Activated T-helper 9 cell treated with anti-CD3 and anti-CD28 coated beads, Interleukin-2, amount 50 U/mL, for 16 hours (primary cell): ENCODE measurements at places on chromosomes 16 and 17.

DNA sequence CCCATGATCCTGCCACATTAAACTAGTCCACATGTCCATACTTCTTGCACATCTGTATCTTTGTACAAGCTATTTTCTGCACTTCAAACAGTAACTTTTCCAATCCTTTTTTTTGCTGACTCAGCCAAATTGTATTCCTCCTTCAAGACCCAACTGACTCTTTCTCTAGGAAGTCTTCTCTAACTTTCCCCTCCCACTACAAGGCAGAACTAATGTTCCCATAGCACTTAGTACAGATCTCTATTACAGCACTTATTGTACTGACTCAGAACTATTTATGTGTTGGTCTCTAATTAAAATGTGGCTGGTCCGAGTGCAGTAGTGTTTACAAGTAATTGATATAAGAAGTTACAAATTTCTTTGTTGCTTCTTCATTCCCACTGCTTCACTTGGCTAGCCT, 8.2 kb downstream of the FAM222B start:
- DNase-seq = no peak

DNA sequence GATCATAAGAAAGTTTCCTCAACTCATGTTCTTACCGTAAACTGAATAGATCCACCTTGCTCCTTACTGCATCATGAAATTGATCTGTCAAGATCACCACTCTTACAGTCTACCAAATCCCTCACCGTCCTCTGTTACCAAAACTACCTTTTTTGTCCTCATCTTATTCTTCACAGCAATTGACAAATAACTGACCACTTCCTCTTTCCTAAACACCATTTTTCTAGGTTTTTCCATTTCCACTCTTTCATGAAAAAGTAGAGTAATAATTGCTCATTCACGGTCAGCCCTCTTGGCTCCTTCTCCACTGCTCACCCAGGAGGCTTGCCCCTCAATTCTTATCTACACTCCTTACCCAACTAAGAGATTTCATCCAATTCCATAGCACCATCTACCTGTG, 44.9 kb downstream of the ABCA5 start:
- no peak for DNase-seq

- no peak for DNase-seq
These were observed 34.7 kb downstream of the ADCY9 start for GRCh38 chr16:4081521-4082021.

DNA sequence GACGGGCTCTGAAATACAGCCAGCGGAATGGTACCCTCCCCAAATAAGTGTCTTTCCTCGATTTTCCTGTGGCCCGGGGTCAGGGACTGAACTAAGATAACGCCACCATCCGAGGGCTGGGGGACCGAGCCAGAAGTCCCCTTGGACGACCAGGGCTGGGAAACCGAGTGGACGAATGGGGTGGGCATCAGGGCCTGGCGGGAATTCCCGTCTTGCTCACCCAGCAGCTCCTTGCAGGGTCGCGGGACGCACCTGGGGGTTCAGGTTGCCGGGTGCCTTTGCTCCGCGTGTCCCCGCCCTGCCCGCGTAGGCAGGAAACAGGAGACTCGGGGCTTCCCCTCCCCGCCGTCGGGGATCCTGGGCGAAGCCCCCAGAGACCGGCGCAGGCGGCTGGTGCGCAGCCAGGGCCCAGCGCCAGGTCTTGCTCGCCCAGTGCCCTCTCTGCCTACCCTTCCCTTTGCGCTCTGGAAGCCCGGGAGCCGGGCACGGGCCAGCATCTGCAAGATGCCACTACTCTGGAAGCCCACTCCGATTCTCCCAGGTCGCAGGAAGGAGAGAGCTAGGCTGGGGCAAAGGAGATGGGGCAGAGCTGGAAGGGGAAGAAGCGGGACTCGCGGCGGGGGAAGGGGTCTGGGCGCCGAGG, 665 bp upstream of the GRIN2C start:
- no peak for DNase-seq

GRCh38 chr16:89364606-89365005, 125.8 kb downstream of the ANKRD11 start:
- DNase-seq = no peak

- DNase-seq = no peak
These were observed 3.1 kb upstream of the TMEM219 start for GRCh38 chr16:29958756-29959155.

DNA sequence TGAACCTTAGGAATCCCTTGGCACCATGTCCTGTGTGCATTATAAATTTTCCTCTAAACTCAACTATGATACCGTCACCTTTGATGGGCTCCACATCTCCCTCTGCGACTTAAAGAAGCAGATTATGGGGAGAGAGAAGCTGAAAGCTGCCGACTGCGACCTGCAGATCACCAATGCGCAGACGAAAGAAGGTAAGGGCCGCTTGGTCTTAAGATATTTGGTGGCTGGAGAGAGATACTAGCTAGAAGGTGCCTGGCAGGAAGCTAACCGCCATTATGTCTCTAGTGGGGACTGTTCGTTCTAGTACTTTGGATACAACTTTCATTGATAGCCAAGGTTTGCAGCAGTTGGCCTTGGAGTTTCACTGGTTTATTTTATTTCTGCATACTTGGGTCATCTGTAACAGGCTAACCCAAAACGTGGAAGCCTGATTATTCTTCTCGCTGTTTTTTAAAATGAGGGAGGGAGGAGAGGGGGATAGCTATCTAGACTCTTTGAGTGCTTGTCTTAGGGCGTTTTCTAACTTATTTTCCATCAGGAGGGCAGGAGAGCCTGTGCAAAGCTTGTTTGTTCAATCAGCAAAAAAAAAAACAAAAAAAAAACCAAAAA, 1.3 kb downstream of the RBBP6 start:
- no peak for DNase-seq

DNA sequence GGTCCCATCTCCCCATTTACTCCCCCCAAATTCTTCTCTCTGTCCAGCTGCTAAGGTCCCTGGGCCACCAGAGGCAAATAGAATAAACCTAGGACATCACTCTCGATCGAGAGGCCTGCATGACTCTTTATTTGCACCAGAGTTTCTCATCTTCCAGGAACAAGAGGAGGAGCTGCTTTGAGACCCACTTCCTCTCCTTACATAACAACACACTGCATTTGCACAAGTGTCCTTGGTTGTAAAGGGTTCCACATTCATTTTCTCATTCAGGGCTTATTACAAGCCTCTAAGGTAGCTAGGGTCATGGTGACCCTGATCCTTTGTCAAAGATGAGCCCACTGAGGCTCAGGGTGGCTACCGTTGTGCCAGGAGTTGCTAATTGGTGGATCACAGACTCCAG, 38.1 kb upstream of the RHOT1 start:
- DNase-seq = no peak

- no peak for DNase-seq
These were observed 6.6 kb downstream of the SLC22A31 start for GRCh38 chr16:89193576-89194293.

- DNase-seq = no peak
These were observed 145.0 kb upstream of the ASIC2 start for GRCh38 chr17:33438139-33438538.

DNA sequence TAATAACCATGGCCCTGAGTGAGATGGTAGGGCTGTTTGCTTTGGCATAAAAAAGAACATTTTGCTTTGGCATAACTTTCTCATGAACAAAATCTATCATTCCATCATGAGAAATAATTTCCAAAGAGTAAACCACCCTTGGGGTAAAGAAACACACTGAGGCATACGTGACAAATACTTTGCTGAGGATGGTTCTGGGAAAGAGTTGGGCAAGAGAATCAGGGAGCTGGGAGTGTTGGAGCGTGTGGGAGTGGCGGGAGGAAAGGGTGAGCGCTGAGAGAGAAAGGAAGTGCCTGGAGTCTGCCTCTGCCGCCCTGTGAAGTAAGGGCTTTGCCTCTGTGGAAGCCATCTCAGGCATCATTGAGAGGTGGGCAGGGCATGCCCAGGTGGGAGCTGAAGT, 60.2 kb upstream of the ARHGAP44 start:
- DNase-seq = no peak

GRCh38 chr17:53792997-53793396, 29.7 kb upstream of the KIF2B start:
- no peak for DNase-seq

DNA sequence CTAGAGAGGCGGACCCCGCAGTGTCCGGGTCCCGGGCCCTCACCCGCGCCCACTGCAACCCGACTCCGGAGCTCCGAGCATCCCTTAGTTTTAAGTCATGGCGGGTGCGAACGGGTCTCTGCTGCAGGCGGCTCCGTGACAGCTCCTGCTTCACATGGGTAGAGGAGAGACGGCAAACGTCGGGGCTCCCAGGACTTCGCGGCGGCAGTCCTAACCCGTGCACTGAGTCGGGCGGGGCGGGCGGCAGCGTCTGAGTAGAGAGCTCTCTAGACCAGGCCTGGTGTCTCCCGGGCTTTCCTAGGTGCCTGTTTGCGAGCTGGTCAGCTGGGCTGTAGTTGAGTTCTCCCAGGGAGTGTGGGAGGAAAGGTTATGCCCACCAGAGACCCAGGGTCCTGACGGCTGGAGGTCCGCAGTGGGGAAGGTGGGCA, 345 bp downstream of the TSC2 start:
- no peak for DNase-seq

DNA sequence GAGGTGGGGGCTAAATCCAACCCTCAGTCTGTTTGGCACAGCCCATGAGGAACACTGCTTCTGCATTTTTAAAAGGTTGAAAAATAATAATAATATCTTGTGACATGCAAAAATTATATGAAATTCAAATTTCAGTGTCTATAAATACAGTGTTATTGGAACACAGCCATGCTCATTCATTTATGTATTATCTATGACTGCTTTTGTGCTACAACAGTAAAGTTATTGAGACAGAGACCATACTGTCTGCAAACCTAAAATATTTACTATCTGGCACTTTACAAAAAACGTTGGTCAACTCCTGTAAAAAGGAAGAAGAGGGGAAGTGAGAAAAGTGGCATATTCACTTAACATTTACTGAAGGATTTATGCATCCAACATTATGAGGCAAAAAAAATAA, 3.1 kb downstream of the ABCA5 start:
- DNase-seq = no peak

GRCh38 chr16:29761882-29762281, 16.1 kb upstream of the C16orf54 start:
- no peak for DNase-seq

DNA sequence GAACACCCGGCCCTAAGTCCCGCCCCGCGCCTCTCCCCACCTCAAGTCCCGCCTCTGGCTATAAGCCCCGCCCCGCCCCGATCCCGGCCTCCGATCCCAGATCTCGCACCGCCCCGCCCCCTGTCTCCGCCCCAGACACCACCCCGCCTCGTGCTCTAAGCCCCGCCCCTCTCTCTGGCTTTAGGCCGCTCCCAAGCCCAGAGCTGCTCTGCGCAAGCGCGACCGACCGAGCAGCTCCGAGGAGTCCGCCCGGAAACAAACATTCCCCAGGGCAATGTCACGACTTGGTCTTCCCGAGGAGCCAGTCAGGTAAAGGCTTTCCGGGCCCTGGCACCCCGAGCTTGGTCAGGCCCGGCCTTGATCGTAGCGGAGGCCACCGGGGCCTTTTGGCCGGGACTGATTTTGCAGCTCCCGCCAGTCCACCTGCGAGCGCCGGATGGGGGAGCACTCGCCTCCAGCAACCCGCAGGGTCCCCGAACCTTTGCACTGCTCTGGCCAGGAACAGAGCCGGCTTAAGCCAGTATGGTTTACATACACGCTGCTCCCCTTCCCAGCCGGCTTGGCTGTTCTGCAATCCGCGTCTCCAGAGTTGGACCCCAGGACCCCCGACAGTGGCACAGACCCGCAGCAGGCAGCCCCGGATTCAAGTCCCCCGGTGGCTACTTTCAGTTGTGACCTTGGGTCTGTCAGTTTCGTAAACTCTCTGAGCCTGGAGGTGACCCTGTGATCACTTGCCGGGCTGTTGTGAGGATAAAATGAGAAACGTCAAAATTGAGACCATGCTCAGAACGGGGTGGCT, at the start of gene NUDT7:
Gene NUDT7, plus strand, starts transcription at position 206 of the 799 bp plus-strand sequence. Its CDS starts 69 bp downstream, at position 275.
- peak; percentile 95 for DNase-seq

DNA sequence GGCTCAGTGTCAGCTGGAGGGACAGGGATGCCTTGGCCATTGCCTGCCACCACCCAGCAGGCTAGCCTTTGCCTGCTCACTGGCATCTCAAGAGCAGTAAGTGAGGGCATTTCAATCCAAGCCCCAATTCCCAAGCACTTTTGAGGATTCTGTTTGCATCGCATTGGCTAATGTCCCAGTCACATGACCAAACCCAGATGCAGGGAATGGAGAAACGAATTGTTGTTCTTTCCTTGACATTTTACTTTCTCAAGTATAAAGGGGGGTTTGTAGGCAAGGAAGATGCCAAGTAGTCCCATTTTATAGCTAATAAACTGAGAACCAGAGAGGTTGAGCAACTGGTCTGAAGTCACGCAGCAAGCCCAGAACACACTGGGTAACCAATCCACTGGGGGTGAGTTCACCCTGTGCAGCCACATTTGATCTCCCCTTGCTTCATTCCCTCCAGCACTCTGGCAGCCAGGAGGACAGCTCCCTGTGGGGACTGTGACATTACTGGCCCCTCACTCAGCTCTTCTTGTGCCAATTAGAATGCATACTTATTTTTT, 193.8 kb upstream of the CACNG3 start:
- no peak for DNase-seq

DNA sequence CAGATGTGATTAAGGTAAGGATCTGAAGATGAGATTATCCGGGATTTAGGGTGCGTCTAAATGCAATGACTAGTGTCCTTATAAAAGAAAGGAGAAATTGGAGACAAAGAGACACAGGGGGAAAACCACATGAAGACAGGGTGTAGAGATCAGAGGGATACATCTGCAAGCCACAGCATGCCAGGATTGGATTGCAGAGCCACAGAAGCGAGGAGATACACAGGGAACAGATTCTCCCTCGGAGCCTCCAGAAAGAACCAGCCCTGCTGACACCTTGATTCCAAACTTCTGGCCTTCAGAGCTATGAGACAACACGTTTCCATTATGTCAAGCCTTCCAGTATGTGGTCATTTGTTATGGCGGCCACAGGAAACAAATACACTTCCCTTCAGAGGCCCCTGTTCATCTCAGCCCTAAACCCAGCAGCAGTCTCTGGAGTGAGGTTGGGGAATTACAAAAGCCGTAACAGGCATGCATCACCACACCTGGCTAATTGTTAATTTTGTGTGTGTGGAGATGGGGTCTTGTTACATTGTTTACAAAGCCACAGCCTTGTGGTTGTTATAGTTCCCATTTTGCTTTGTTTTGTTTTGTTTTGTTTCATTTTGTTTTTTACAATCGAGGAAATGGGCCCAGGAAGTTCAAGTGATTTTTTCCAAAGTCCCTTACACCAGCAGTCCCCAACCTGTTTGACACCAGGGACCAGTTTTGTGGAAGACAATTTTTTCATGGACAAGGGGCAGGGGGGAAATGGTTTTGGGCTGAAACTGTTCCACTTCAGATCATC, 51.6 kb upstream of the LYRM9 start:
- DNase-seq = no peak

GRCh38 chr17:57114085-57114673, 29.1 kb downstream of the AKAP1 start:
- peak; percentile 43 for DNase-seq

DNA sequence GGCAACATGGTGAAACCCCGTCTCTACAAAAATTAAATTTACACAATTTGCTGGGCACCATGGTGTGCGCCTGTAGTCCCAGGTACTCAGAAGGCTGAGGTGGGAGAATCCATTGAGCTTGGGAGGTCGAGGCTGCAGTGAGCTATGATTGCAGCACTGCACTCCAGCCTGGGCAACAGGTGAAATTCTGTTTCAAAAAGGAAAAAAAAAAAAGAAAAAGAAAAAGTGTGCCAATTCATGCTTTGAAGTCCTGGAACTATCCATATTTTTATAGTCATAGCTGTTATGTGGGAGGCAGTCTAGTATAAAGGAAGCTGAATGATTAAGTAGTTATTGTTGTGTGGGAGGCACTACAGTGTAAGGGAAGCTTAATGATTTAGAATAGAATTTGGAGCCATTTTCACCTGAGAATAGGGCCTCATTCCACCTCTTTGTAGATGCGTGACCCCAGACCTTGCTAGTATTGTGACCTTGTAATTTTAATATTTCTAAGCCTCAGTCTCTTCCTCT, 31.6 kb downstream of the IQCK start:
- DNase-seq = no peak
